ENCODE measurements at places on chromosomes 7 and 10.

GRCh38 chr7:33044401-33044718 is 18.2 kb downstream of the NT5C3A start:
- DNase-seq, result no peak

DNA sequence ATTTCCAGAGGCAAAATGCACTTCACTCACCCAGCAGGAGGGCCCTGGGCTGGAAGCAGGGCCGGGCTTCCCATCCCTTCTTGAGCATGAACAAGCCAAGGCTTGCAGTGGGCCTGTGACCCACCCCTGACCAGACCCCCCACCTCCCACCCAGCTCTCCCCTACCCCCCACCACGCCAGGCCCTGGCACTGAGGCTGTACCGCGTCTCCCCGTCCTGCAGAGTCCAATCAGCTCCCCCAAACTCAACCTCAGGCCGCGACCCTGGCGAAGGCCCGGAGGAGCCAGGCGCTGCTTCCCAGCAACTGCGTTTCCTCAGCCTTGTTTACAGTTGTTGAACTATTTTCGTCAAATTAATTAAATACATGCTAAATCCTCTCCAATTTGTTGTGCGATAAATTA is 16.9 kb upstream of the MYL10 start:
- no peak for DNase-seq

DNA sequence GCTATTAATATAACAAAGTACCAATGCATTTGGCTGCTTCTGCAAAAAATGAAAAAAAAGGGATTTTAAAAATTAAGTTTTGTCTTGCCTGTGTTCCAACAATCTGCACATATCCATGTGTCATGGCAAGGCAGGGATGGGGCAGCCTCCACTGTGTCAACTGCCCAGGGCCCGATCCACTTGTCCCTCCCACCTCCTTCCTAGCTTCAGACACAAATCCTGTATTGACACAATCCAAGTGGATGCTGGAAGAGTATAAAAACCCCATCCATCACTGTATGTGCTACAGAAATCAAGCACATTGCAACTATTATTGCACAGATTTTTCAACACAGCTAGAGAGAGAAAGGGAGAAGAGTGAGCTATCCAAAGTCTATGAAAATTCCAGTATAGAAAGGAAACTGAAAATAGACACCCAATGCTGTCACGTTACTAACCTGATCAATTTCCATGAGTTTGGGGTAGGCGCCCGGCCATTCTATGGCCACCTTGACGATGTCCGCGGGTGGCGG is 106.4 kb downstream of the ELMO1 start:
- DNase-seq, result no peak

- DNase-seq, result no peak
Observed at GRCh38 chr10:52574697-52575096, 197.9 kb downstream of the MBL2 start.

DNA sequence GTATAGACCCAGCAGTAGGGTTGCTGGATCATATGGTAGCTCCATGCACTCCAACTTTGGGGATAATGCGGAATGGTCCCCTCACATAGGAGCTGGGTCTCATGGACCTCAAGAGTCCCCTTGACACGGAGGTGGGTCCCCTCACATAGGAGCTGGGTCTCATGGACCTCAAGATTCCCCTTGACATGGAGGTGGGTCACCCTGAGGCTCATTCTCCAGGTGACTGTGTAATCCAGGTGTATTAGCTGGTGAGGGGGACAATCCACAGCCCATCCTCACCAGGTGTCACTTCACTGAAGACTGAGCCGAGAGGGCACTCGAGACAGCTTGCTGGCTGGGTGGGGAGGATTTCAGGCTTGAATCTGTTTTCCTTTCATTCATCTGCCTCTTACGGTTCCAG is 121.9 kb downstream of the PTPN20 start:
- DNase-seq, result no peak

- DNase-seq, result no peak
Observed at GRCh38 chr7:117248829-117249228, 74.0 kb downstream of the WNT2 start.

DNA sequence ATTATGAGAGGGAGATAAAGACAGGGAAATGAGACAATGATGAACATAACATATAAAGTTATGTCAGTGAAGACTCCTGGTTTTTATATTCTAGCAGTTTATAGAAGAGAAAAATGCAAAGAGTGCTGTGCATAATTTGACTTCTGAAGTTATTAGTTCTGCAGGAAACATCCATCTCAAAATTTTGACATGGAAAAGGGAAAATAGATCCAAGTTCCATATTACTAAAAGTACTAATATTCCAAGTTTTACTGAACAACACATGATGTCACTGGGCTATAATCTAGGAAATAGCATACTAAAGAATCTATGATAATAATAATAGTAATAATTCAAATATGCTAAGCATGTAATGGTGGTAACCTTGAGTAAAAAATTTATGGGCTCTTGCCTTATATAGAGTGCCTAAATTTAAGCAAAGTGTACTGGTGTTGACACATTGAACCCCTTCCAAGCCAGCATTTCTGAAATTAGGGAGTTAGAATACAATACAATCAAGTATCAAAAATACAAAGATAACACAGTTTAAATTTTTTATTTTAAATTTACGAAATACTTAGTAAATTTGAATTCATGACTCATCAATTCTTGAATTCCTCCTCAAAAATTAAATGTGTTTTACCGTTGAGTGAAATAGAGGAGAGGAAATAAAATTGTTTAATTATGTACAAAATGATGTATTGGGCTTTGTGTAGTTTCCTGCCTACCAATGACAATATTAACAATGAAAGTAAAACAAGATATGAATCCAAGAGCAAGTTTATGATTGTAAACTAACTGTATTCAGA is 102.8 kb upstream of the KCND2 start:
- DNase-seq, result no peak

DNA sequence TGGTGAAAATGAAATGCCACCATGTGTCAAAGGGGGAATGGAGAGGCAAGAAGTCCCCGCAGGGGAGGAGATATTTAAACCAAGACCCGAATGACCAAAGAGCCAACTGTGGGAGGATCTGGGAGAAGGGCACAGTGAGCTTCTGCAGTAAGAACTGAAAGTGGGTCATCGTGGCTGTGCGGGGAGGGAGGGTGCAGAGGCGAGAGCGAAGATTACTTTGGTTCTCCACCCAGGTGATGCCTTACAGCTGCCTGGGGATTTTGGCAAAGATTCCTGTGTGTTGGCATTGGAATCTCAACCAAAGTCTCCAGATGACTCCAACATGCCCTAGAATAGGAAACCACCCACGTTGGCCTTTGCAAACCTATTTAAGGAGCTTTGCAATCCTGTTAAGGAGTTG is 44.2 kb upstream of the ADAM12 start:
- DNase-seq, result no peak

DNA sequence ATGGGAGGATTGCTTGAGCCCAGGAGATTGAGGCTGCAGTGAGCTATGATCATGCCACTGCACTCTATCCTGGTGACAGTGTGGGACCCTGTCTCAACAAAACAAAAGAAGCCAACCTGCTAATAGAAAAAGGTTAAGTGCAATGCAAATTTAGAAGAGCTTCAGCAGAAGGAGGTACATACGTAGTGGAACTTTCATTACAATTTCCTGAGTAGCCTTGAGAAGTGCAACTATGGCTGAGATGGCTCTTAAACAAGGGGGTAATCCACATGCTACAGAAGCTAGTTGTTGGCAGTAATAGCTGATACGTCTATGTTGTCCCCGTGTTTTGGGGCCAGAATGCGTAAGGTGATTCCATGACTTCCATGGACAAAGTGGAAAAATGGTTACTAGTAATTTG is 10.7 kb upstream of the NT5C3A start:
- DNase-seq, result no peak

DNA sequence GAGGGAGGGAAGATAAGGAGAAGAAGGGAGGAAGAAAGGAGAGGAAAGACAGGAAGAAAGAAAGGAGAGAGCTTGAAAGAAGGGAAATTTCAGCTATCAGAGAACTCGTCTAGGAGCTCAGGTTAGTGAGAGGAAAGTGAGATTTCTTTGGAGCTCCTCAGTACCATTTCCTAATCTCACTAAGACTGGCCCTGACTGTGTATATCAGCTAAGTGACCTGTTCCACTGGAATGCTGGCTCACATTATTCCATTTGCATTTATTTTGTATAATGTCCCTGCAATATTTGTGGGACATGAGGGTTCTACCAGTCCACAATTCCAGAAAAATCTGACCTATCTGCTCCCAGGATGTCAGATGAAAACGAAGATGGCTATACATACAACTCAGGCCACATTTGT is 114.7 kb upstream of the CELF2 start:
- DNase-seq, result no peak

DNA sequence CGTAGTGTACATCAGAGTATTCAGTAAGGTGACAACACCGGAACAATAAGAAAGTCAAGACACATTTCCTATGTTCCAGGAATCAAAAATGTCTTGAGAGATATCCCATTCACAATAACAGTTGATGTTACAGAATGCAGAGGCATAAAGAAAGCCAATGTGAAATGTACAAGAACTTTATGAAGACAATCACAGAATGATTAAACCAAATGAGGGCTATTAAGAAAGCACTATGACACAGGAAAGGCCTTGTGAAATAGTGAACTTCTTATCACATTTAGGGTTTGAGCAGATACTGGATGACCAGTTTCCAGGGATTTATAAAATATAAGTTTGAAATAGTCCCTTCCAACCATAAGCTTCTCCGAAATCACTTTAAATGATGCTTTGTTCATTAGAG is 52.7 kb downstream of the VWDE start:
- DNase-seq, result no peak

DNA sequence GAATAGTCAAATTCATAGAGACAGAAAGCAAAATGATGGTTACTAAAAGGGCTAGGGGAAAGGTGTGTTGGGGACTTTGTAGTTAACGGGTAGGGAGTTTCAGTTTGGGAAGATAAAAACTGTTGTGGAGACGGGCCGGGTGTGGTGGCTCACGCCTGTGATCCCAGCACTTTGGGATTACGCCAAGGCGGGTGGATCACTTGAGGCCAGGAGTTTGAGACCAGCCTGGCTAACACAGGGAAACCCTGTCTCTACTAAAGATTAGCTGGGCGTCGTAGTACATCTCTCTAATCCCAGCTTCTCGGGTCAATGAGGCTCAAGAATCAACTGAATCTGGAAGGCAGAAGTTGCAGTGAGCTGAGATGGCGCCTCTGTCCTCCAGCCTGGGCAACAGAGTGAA is 30.8 kb downstream of the KPNA7 start:
- no peak for DNase-seq

GRCh38 chr7:111529507-111530355 is 32.6 kb downstream of the IMMP2L start:
- no peak for DNase-seq

DNA sequence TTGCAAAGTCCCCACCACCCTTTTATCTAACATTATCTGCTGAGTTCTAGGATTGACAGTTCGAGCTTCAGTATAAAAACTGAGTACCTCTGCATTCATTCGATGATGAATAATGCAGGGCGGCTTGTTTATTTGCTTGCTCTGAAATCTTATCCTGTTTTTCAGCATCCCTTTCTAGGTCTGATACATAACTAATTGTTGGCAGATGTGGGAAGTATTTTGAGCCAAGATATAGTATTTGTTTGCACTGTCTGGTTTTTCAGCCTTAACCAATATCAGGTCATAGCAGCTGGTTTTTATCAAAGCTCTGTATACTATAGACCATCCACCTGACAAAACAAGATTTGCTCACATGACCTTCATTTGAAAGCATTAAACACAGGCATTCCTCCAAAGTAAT is 161.4 kb downstream of the TFEC start:
- no peak for DNase-seq

DNA sequence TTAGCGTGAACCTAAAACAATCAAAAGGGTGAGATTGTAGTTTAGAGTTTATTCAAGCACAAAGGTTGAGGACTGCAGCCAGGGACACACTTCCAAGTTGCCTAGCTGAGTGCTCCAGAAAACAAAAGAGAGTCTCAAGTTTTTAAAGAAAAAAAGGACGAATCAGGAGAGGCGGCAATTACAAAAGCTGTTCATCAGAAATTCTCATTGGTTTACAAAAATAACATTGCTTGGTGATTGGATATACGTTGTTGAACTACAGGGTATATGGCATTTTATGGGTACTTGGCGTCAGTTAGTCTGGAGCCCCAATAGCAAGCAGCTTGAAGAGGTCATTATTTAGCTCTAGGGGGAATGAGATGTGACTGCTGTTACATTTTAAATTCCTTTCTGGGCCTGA is 11.5 kb downstream of the ZNF438 start:
- no peak for DNase-seq

DNA sequence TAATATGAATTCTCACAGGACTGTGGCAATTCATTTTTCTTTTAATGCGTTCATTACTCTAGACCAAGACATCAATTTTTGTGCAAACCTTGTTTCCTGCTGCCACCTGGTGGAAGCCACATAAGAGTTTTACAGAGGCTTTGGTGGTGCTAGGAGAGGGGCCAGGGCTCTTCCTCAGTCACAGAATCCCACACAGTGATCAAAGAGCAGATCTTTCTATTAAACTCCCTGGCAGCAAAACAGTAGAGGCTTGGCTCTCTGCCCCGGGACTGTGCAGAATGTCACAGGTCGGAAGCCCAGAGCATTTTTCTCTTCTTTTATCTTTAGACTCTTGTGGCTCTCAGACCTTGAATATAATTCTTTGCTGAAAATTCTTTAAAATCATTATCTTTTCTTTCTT is 506.4 kb upstream of the C7orf33 start:
- no peak for DNase-seq
